Stimulated activated CD8-positive, alpha-beta memory T cell treated with anti-CD3 and anti-CD28 coated beads, Interleukin-2, amount 100 ng/mL, for 1 hour (primary cell): ENCODE measurements at places on chromosomes 12 and 14.

DNA sequence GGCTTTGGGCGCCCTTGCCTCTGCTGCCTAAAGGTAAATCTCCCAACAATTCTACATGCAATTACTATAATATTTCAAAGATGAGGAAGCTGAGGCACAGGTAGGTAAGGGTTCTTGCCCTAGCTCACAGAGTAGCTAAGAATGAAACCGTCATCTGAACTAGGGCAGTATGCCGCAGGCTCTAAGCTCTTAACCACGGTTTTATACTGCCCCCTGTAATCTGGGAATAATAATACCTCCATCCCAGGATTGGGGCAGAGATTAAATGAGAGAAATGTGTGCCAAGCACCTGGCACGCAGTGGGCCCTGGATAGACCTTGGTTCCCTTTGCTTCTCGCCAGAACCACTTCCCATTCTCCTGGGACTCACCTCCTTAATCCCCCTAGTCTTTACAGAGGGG lies 1.5 kb upstream of the HRK start:
- DNase-seq, result no peak

DNA sequence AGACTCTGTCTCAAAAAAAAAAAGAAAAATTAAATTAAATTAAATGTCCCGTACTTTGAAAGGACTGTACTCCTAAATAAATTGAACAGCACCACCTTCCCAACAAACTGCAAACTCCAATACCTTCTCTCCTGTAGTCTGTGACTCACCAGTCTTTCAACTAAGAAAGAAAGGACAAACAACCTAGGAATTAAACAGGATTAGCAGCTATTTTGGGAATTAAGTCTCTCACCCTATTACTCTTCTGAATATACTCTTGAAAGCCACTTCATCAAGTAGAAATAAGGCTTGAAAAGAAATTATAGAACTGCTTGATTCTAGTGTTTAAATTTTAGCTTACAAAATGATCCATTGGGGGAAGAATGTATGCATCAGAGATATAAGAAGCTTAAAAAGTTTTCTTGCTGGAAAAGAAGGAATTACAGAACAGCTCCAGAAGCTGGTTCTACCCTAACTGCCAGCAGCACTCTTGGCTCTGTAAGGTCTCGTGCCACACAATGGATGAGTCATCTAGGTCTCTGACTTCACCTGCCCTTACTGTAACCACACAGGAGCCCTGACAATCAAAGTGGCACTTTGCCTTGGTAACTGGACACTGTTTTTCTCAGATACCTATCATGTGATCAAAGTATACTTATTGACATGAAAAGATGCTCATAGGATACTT lies 57.0 kb upstream of the CERS5 start:
- no peak for DNase-seq

DNA sequence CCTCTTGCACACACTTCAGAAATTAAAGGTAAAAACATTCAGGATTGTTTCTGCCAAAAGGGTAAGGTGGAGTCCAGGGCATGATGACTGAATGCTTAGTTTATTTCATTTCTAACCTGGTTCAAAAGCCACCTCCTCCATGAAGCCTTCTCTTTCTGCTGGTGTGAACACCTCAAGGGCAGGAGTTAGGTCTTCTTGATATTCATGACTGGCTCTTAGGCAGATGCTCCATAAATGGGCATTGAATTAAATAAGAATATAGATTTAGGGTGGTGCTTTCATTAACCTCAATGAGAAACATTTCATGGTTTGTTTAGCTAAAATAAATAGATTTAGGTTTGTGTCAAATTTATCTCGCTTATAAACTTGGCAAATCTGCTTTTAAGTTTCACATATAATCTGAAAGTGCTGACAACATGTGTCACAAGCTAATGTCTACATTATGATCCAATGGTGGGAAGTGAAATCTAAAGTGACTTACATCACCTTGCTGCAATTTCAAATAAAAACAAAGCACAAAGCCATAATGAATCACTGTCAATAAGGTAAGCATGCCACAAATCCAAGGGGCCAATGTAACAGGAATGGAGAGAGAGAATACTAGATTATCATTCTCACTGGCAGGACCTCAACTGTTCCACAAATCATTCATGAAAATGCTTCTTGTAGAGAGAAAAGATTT lies 72.7 kb upstream of the GRIP1 start:
- DNase-seq, result no peak

GRCh38 chr12:50087995-50088394 lies 2.9 kb downstream of the SMARCD1 start:
- no peak for DNase-seq

GRCh38 chr12:116423094-116423493 lies 136.1 kb upstream of the MAP1LC3B2 start:
- no peak for DNase-seq
